ENCODE measurements at places on chromosomes 7 and 10.

DNA sequence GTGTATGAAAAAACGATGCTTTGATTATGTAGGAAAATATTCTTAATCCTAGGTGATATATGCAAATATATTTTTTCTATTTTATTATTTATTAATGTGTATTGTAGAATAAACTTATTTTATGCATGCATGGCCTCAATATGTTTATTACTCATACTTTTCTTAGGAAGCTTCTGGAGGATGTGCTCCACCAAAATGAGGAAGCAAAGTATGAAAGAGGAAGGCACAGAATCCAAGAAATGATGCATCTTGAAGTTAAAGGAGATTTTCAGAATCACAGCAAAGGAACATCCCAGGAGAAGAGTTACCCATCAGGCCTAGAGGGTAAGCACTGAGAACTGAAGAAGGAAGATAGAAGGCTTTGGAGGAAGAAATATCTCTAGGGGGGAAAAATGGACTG is 35.0 kb upstream of the MRPS16 start:
- no peak for DNase-seq

DNA sequence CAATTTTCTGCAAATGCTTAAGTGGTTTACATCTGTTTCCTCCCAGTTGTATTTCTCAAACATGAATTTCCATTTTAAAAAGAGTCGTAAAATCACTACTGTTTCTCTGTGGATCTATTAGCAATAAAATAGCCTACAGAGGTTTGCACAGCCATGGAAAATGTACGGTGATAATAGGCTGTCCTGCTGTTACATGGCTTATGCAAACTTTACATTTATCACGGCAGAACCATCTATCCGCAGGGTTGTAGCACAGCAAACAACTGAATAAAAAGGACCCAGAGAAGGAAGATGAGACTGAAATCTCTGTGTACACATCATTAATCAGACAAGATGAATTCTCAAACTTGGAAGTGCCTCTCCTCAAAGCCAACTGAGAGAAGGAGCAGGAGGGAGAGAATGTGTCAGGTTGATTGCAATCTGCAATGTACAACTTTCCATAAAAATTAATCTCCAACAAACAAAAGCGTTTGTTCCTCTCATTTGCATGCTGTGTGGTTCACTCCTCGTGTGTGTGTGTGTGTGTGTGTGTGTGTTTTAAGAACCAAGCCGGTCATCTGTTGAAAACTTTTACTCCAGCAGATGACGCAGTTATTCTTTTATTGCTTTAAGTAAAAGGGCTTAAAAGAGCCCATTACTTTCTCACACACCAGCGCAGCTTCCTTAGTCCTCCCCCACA is 279.3 kb downstream of the SKAP2 start:
- no peak for DNase-seq

GRCh38 chr7:16561943-16562342 is 35.3 kb downstream of the LRRC72 start:
- no peak for DNase-seq

DNA sequence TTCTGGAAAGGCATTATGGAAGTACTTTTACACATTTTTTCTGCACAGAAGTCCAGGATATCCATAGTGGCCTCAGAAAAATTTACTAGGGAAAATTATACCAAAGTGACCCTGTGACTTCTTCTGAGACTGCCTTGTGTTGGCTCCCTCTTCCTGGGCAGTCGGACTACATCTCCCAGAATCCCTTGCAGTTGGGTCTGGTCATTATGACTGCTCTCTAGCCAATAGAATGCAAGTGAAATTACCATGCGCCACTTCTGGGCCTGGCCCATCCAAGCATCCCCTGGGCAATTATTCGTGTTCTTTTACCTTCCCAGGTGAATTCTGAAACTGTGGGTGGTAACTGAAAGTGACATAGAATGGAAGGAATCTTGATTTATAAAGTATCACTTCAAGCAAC is 430.9 kb downstream of the ACTR3B start:
- no peak for DNase-seq

DNA sequence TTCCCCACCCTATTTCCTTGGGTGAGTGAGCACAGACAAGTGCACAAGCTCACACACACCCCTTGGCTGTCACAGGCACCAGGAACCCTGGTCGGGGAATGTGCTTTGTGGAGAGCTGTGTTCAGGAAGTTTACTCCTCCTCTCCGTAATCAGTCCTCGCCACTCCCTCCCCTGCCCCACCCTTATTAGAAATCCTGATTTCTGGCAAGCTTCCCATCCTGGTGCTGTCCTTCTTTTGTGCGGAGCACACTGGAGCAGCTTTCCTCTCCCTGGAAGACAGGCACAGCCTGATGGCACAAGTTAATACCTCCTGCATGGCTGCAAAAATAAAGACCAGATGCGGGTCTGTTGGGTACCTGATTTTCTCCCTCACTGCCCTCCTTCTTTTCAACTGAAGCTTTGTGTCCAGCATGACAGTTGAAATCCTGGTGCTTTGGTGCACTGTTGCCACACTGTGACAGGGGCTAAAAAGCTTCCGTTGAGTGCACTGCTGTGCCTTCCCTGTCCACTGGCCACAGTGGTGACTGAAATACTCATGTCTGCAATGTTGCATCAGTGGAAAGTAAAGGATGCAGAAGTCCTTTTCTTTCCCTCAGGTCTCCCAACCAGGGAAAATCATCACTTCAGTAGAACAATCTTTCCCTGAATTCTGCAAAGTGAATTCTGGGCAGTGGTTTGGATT is 55.0 kb downstream of the LRRC4 start:
- peak; percentile 66 for DNase-seq

All from NCI-H2171 (cell line).